ENCODE measurements at places on chromosomes 3 and 15.

- DNase-seq: no peak
These were observed 29.8 kb downstream of the FSTL1 start for GRCh38 chr3:120420928-120421551.

DNA sequence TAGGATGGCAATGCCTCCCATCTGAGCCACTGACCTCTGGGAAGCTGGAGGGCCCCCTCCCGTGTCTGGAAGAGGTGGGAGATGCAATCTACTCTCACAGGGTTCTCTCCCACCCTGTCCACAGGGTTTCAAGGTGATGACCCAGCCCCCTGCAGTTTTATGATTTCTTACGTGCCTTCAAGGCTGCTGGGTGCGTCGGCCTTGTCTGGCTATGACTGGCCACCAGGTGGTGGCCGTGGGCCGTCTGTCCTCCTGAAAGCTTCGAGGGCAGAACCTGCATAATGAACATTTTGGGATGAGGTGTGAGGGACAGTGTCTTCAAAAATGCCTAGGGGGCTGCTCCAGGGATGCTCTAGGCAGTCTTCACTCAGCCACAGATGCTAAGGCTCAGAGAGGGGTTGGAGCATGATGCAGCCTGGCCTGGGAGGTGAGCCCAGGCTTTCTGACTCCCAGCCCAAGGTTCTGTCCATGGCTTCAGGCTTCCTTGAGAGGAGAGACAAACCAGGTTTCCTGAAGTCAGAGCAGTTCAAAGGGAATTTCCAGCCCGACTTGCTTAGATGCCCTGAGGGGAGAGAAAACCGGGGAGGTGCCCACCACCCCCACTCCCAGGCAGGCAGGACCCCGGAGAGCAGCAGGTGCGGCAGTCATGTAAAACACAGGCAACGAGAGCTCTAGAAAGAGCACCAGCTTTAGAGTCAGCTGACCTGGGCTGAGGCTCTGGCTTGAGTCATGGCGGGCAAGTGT is 18.7 kb downstream of the ISG20 start:
- no peak for DNase-seq

- DNase-seq: no peak
These were observed 318.5 kb upstream of the ARPP21 start for GRCh38 chr3:35320646-35321407.

- no peak for DNase-seq
These were observed 77.4 kb upstream of the SEC13 start for GRCh38 chr3:10398341-10398740.

- DNase-seq: no peak
These were observed 46.0 kb upstream of the PLXNA1 start for GRCh38 chr3:126936853-126937425.

GRCh38 chr3:142046320-142047020 is 102.9 kb downstream of the TFDP2 start:
- DNase-seq: no peak

- DNase-seq: no peak
These were observed 187.9 kb upstream of the LYSMD4 start for GRCh38 chr15:99921101-99921500.

DNA sequence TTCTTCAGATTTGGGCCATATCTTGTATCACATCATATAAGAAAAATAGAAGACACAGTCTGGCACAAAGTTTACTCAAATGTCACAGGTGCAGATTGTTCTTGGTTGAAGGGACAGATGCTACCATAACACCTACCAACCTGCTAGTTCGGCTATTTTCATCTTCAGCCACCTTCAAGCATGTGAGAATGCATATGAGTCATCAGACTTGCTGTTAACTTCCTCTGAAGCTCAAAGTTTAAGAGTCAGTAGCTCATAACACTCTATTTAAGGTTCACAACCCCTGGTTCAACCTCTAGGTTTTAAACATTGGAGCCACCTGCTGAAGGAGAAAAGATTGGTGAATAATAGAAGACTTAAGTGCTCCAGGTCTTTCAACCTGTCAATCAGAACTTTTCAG is 522.8 kb downstream of the NLGN1 start:
- DNase-seq: no peak

- no peak for DNase-seq
These were observed 23.2 kb downstream of the ATXN7 start for GRCh38 chr3:63886858-63887257.

GRCh38 chr3:169629895-169630294 is 33.6 kb downstream of the MECOM start:
- no peak for DNase-seq

- DNase-seq: no peak
These were observed 12.5 kb downstream of the EID1 start for GRCh38 chr15:48890375-48890972.

DNA sequence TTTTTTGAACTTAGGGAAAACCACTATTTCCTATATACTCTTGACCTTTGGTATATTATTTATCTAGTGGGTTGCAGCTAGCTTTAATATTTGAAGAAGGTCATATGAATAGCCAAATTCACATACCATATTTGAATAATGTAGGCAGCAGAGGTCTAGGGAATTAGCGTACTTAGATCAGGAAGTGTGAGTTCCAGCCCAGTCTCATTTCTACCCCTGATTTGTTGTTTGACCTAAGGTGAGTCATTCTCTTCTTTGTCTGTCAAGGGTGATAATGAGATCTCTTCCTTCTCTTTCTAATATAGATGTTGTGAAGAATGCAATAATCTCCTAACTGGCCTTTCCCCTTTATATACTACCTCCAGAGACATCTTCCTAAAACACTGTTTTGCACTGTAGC is 36.6 kb upstream of the ZPLD1 start:
- no peak for DNase-seq

- DNase-seq: peak; percentile 39
These were observed 34.5 kb downstream of the POMGNT2 start for GRCh38 chr3:43071313-43071893.

DNA sequence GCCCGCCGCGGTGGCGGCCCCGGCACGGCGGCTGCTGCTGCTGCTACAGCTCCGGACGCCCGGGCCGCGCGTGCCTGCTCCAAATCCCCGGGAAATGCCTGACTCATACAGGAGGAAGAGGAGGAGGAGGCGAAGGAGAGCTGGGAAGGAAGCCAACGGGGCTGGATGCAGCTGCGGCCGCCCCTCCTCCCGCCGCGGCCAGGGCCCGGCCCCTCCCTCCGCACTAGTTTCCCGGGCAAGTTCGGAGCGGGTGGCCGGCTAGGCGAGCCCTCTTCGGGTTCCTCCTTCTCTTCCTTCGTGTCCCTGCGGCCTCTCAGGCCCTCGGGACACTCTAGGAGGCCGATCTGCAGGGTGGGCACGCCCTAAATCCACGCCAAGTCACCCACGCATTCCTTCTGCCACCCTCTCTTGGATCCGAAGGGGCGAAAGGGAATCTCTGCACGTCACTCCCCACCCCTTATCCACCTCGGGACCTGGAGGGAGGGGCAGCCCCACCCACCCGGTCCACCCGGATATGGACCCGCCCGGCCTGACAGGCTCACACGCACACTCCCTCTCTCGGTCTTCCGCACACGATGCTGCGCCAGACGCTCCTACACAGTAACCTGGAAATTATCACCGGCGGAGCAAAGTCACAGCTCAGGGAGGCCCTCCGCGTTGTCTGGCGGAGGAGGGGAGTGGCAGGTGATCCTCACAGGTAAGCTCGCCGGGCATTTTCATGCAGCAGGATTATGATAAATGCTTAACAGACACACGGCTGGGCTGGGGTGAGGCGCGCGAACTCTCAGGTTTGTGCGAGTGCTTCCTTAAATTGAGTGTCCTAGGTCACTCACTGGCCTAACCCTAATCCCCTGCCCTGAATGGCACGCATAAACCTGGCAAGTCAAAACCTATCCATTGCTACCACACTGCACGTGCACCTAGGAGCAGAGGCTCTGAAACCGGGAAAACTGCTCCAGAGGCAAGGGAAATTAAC is at the start of the genes OSBPL10 and ZNF860:
OSBPL10 (minus strand) TSS at position 57 of the 976 bp plus-strand sequence. CDS start 83 bp downstream, outside the sequence.
ZNF860 (plus strand) TSS at position 545 of the 976 bp plus-strand sequence. CDS start 7,330 bp downstream, outside the sequence.
- peak; percentile 41 for DNase-seq

- DNase-seq: no peak
These were observed 162.9 kb downstream of the NSMCE3 start for GRCh38 chr15:29106551-29107290.

DNA sequence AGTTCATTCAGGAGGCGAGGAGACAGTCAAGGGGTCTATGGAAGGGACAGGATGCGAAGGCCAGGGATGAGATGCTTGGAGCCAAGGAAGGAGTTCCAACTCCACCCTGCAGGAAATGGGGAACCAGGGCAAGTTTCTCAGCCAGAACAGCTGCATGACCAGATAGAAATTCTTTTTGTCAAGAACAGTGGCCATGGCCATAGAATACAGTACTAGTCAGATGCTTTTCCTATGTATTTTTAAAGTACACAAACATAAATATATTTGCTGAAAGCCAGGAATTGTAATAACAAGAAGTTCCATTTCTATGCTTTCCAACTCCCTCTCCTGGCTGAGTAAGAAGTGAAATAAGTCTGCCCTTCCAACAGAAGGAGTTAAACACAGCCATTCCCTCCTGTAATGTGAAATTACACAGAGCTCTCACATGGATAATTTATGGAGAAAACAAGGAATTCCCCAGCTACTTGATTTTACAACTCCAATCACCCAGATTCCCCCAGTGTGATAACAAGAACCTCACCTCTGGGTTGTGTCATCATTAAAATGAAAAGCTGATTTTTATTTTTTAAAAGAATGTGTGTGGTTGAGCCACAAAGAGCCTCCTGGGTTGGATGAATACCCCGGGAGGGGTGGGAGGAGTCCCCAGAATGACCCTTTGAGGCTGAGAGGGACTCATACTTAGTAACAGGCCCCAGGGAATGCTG is 124.6 kb upstream of the ARHGEF3 start:
- no peak for DNase-seq

DNA sequence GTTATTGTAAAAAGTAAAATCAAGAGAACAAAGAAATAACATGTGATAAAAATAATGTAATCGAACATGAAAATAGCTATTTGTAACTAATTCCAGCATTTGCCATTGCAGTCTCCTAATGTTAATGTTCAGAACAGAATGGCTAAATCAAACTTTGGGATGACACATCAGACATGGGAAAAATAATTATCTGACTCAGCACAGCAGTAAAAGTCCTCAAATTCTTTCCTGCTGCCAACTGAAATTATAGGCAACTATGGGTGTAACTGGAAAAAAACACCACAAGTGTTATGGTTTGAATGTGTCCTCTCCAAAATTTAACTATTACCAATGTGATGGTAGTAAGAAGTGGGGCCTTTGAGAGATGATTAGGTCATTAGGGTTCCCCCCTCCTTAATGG is 446.7 kb downstream of the C3orf38 start:
- no peak for DNase-seq

DNA sequence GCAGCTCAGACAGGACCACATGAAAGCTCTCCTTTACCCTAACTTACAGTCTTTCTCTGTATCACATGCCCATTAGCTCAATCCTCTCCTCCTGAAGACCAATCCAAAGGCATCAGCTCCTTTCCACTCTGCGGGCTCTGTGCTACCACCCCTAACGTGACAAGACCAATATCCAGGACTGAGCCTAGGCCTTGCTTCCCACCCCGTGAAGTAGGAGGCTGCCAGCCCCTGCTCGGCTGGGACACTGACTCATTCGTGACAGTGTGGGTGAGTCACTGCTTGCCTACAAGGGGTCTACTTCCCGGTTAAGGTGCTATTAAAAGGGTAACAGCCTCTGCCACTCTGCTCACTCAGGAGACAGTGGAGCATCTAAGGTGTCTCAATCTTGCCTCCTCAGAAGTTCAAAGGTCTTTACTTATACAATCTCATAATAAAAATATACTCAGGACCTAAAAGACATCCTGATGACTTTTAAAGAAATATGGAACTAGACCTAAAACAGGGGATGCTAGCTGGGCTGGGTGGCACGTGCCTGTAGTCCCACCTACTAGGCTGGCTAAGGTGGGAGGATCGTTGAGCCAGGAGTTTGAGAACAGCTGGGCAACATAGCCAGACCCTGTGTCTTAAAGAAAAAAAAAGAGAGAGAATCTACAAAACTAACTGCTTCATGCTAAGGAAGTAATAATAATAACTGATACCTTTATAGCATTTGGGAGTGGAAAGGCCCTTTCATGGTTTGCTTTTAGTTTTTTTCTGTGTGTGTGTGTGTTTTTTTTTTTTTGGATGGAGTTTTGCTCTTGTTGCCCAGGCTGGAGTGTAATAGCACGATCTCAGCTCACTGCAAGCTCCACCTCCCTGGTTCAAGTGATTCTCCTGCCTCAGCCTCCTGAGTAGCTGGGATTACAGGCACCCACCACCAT is 55.0 kb downstream of the TMEM44 start:
- peak; percentile 66 for DNase-seq

DNA sequence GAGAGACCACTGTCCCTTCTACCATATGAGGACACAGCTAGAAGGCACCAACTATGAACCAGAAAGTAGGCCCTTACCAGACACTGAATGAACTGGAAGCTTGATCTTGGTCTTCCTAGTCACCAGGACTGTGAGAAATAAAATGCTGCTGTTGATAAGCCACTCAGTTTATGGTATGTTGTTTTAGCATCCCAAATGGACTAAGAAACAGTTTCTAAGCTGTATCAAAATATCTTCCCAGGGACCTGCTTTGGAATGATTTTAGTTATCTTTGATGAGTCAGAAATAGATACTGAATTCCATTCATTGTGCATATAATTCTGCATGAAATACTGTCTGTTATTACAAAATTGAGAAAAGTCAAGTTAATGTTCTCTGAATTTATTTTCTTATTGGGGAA is 18.6 kb downstream of the WDR76 start:
- DNase-seq: no peak

- DNase-seq: no peak
These were observed 14.9 kb upstream of the MAGI1 start for GRCh38 chr3:66053550-66054094.
